NCI-H1417 (cell line): ENCODE measurements at places on chromosomes 13 and 19.

DNA sequence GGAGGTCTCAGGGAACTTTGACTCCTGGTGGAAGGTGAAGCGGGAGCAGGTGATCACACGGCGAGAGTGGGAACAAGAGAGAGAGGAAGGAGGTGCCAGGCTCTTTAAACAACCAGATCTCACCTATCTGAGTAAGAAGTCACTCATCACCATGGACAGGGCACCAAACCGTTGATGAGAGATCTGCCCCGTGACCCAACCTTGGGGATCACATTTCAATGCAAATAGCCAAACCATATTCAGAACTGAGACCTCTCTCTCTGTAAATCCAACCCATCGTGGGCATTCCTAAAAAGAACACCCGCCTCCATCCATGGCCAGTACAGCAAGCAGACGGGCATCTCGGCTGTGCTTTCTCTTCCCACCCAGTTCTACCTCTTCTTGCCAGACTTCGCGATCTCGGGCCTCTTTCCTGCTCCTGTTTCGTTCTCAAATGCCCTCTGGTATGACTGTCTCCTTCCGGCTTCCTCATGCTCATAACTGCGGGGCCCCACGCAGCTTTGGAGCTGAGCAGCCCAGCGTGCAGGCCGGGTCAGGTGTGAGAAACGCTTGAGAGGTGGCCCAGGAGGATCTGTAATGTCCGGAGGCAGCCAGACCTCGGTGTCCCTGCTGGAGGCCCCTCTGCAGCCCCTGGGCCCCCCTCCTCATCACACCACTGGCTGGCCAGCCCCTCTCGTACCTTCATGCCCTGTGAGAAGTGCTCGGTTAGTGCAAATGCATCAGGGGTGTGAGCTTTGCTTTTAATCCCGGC, 97.0 kb upstream of the GPR183 start:
- DNase-seq = no peak

- peak; percentile 90 for DNase-seq
These were observed 97.7 kb upstream of the IPO5 start for GRCh38 chr13:97855570-97856303.

DNA sequence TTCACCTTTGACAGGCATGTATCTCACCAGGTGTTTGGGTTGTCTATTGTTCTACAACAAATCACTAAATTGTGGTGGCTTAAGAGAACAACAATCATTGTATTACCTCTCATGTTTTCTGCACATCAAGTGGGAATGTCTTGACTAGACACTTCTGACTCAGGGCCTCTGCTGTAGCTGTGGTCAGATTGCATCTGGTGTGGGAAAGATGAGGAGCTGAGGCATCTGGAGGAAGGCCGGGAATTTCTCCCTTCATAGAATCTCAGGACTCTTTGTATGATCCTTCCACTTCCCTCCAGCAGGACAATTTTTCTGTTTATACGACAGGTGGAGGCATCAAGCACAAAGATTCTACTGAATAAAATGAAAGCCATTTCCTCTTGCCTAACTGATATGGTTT, 511.8 kb upstream of the NBEA start:
- DNase-seq = no peak

DNA sequence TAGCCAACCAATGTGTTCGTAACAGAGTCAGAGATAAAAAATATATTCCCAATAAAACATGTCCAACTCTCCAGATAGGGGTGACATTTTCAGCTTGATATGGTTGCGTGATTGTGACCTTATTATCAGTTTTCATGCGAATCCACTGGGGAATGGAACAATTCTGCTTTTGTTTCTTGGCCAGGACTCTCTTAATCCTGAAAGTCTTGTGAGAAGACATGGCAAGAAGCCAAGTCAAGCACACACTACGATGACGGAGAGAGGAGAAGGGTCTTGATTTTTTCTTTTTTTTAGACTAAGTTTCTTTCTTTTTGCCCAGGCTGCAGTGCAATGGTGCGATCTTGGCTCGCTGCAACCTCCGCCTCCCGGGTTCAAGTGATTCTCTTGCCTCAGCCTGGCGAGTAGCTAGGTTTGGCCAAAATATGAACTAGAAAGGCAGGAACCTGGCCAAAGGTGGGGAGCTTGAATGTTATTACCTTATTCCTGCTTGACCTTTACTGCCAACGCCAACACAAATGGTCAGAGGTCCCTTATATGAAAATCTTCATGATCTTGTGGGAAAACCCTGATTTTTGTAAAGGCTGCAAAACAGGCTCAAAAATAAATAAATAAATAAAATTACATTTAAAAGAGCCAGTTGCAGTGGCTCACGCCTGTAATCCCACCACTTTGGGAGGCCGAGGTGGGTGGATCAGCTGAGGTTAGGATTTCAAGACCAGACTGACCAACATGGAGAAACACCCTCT, 14.5 kb downstream of the ZNF816 start:
- DNase-seq = no peak

- peak; percentile 30 for DNase-seq
These were observed 11.9 kb upstream of the ZNF57 start for GRCh38 chr19:2888731-2889224.
